Kidney (tissue), 22 donors: ENCODE measurements at places on chromosomes 12 and 14. TPM values are rescaled to one million over a fixed set of nuclear protein-coding genes. Genes with fewer than 3 reads are reported as not detected.

- DNase-seq = no peak
Observed at GRCh38 chr12:95116773-95117172, 43.4 kb upstream of the NR2C1 start.

DNA sequence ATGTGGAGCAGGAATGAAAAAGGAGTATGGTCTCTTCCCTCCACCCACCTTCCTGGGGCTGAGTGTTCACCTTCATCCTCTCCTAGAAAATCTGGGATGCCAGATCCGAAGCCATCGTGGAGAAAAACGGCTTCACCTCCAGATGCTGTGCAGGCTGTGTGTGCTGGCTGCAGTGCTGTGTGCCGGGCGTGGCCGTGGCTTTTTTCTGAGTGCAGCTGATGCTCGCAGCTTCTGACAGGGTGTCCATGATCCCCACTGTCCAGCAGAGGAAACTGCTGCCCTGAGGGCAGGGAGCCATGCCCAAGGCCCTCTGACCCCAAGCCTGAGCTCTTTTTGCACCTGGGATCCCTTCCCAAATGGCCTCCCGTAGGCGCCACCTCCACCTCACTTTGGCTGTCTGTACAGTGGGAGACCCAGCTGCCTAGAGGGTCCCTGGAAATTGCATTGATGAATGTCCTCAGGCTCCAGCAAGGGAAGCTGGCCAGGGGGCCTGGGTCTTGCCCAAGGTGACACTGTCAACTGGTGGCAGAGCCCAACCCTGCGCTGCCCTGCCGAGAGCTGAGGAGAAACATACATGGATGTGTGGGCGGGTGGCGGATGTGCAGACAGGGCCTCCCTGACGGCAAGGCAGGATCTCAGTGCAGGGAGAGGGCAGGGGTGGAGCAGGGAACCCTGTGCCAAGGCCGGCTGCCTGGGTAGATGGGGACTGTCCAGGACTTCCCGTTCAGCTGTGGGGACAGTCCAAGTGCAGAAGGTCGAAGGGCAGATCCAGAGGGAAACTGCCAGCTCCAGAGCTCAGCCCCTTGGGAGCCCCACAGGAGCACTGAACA is 53.3 kb downstream of the BEGAIN start:
- no peak for DNase-seq

- DNase-seq = no peak
Observed at GRCh38 chr12:98592825-98593322, 612 bp upstream of the SLC25A3 start.

- DNase-seq = no peak
Observed at GRCh38 chr12:51944608-51945233, 6.8 kb upstream of the ACVR1B start.

Gene KRT72
- polyA plus RNA-seq = not detected
